ENCODE measurements at places on chromosomes 13 and 19. TPM values are rescaled to one million over a fixed set of nuclear protein-coding genes. Genes with fewer than 3 reads are reported as not detected.

DNA sequence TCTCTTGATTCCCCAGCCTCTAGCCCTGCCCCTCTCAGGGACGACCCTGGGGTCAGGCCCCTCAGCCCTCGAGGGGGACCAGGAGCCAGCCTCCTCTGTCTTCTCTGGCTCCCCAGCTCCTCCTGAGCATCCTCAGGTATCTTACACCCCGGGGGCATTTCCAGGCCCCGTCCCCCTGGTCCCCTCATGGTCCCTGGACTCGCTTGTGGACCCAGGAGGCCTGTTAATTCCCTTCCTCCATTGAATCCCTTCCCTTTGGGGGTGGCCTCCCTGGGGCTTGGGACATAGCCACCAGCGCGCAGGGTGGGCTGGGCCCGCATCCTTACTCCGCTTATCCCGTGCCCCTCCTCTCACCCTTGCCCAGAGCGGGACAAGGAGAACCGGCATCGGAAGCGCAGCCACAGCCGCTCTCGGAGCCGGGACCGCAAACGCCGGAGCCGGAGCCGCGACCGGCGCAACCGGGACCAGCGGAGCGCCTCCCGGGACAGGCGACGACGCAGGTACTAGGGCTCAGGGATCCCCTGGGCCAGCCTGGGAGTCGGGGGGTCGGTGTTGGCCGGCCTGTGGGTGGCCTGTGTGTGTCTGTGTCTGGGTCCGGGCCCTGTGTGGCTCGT, 4.1 kb downstream of the U2AF2 start:
- H3K4me3 ChIP-seq = no peak overlapping the region
- no peak overlapping the region for H3K27ac ChIP-seq
- no peak for DNase-seq
- no peaks in the 10 kb centered on the region for H3K27me3 ChIP-seq

- H3K27me3 ChIP-seq = no peaks in the 10 kb centered on the region
- no peak overlapping the region for H3K27ac ChIP-seq
- H3K4me3 ChIP-seq = no peak overlapping the region
- DNase-seq = no peak
Measured at GRCh38 chr13:77099415-77099814, 72.5 kb upstream of the FBXL3 start.

- H3K27me3 ChIP-seq = no peaks in the 10 kb centered on the region
- no peak for DNase-seq
- H3K27ac ChIP-seq = no peak overlapping the region
- H3K36me3 ChIP-seq = no peaks in the 10 kb centered on the region
- no peaks in the 10 kb centered on the region for H3K4me1 ChIP-seq
Measured at GRCh38 chr13:48939728-48940127, 36.0 kb upstream of the FNDC3A start.

DNA sequence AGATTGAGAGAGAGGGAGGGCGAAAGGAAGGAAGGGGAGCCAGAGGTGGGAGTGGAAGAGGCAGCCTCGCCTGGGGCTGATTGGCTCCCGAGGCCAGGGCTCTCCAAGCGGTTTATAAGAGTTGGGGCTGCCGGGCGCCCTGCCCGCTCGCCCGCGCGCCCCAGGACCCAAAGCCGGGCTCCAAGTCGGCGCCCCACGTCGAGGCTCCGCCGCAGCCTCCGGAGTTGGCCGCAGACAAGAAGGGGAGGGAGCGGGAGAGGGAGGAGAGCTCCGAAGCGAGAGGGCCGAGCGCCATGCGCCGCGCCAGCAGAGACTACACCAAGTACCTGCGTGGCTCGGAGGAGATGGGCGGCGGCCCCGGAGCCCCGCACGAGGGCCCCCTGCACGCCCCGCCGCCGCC, at the start of gene TNFSF11:
TSS of gene TNFSF11 (plus strand) at position 142 of the 400 bp plus-strand sequence. CDS start at position 294, 152 bp downstream.
- no peak within 1 kb of the TSS for H3K27ac ChIP-seq
- no peaks in the 10 kb centered on the region for H3K36me3 ChIP-seq
- no peaks in the 10 kb centered on the region for H3K27me3 ChIP-seq
- no peak for DNase-seq
- H3K4me1 ChIP-seq = no peaks in the 10 kb centered on the region

DNA sequence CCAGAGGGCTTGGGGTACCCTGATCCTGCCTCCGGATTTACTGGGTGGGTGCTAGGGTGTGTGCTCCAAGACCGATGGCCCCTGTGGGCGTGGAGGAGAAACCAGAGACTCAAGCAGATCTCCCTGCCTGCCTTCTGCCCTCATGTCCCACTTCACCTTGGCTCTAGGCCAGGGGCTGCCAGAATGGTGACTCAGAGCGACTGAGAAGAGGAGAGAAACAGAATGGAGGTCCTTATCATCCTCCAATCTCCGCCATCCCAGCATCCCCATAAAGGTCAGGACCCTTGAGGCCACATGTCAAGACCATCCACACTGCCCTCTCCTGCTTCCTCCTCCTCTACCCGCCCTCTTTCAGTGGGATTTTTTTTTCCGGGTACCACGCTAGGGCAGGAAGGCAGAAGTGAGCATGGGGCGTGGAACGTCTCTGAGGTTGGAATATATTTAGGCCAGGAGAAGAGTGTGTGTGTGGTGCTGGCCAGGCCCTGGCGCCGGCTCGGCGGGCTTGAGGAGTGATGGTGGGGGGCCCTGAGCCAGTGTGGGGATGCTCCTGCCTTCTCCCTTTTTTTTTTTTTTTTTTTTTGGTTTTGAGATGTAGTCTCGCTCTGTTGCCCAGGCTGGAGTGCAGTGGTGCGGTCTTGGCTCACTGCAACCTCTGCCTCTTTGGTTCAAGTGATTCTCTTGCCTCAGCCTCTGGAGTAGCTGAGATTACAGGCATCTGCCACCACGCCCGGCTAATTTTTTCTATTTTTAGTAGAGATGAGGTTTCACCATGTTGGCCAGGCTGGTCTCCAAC, 22.3 kb downstream of the IER2 start:
- no peak overlapping the region for H3K4me3 ChIP-seq
- no peaks in the 10 kb centered on the region for H3K36me3 ChIP-seq
- H3K27ac ChIP-seq = no peak overlapping the region
- H3K27me3 ChIP-seq = no peaks in the 10 kb centered on the region
- no peak for DNase-seq

DNA sequence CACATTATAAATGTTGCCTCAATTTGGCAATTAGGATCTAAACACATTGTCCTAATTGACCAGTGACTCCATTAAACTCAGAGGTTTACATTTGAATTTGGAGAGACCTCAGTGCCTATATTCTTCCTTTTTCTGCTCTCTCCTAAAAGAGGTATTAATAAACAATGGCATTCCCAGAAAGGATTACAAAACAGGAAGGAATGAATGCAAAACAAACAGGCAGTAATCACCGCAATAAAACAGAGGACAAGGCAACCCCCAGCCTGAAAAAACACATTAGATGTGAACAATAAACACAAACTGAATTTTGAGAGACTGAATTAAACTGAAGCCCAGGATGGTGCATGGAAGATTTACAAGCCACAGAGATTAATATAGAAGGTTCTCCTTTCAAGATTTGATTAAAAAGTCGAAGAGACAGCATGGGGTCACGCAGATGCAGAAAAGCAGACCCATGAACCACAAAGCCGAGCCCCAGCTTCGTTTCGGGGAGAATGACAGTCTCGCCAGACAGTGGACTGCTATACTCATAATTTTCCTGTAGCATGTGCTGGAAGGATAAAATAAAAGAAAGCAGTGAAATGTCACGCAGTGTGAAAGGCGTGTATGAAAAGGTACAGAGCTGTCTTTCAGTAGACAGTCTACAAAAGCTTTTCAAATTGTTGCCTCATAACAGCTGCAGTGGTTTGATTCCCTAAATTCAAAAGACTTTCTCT, 503.0 kb downstream of the LIG4 start:
- no peak overlapping the region for H3K27ac ChIP-seq
- no peak for DNase-seq
- H3K27me3 ChIP-seq = no peaks in the 10 kb centered on the region
- no peak overlapping the region for H3K4me3 ChIP-seq

DNA sequence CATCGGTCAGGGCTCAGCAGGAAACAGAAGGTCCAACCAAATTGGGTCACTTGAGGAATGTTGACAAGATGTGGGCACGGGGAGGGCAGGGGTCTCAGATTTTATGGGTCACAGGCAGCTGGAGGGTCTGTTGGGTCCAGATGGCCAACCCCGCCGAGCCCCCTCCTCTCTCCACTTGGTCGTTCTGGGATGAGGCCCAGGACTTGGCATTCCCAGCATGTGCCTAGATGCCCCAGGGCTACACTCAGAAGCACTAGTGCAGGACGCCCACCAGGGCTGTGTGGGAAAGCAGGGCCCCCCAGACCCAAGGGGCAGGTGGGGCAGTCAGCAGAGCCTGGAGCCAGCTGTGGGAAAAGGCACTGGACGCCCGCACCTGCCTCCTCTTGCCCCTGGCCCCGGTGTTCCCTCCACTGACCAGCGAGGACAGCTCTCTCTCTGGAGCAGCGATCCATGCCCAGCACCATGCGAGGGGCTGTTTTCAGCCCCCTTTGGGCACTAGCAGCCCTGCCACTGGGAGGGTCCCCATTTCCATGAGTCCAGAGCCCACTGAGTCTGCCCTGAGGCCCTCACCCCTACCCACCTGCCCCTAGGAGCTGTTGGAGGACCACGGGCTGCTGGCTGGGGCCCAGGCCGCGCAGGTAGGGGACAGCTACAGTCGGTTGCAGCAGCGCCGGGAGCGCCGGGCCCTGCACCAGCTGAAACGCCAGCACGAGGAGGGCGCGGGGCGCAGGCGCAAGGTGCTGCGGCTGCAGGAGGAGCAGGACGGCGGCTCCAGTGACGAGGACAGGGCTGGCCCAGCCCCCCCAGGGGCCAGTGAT, 26.0 kb downstream of the DHX34 start:
- H3K4me1 ChIP-seq = no peaks in the 10 kb centered on the region
- DNase-seq = no peak
- no peak overlapping the region for H3K4me3 ChIP-seq
- no peak overlapping the region for H3K27ac ChIP-seq
- peaks cover 48% of the 10 kb centered on the region for H3K36me3 ChIP-seq

GRCh38 chr13:77779552-77780272, 82.2 kb downstream of the SLAIN1 start:
- H3K4me3 ChIP-seq = no peak overlapping the region
- peak; percentile 26 for DNase-seq
- no peaks in the 10 kb centered on the region for H3K36me3 ChIP-seq

DNA sequence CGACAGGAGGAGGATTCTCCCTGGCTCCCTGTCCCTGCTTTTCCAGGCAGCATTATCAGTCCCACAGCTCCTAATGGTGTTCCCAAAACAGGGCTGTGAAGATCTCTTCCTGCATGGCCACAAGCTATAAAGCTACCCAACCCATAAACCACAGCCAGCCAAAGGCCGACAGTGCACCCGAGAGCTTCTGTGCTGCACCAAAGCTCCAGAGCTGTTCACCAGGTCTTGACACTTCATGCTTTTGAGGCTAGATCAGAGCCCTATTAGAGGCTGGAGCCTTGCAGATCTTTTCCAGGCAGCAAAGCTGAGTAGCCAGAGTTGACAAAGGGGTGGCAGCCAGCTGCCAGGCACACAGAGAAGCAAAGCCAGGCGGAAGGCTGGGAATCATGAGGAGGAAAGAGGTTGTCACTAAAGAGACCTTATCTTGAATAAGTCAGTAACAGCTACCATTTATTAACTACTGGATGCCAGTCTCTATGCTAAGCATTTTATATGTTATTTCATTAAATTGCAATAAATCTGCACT, 180.4 kb downstream of the KATNAL1 start:
- H3K4me1 ChIP-seq = no peaks in the 10 kb centered on the region
- H3K36me3 ChIP-seq = no peaks in the 10 kb centered on the region
- H3K4me3 ChIP-seq = no peak overlapping the region
- H3K27ac ChIP-seq = no peak overlapping the region

DNA sequence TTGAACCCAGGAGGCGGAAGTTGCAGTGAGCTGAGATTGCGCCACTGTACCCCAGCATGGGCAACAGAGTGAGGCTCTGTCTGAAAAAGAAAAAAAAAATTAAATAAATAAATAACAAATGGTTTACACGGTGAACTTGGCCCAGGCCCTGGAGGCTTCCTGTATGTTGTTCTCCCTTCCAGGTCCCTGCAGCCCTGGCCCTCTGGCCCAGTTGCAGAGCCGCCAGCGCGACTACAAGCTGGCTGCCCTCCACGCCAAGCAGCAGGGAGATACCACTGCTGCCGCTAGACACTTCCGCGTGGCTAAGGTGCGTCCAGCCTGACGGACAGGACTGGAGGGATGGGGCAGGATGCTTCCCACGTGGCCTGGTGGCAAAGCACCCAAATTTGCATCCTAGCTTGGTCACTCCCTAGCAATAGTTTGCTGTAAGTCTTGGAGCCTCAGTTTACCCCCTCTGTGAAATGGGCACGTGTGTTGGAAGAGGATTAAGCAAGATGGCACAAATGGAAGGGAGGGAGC, 11.9 kb downstream of the CC2D1A start:
- no peak for DNase-seq
- H3K27me3 ChIP-seq = no peaks in the 10 kb centered on the region
- no peak overlapping the region for H3K4me3 ChIP-seq
- H3K27ac ChIP-seq = peak overlapping the region; percentile 22
- H3K4me1 ChIP-seq = no peaks in the 10 kb centered on the region

ZNF491 gene
- total RNA-seq = 2.2 TPM

ZSCAN4 gene
- 0.56 TPM for total RNA-seq

DOCK6 gene
- total RNA-seq = 4.1 TPM

PTPRH gene
- 9.9 TPM for total RNA-seq

ZNF574 gene
- total RNA-seq = 8.2 TPM

SYCN gene
- total RNA-seq = not detected

ZNF99 gene
- not detected for total RNA-seq
